ENCODE measurements at places on chromosomes 6 and 20.
A peak's percentile ranks its signal among the peaks of the same experiment; 100 is the strongest.

GRCh38 chr6:27893836-27894807 is 18.1 kb downstream of the OR2B2 start:
- DNase-seq, result peak; percentile 70

- no peak for DNase-seq
Observed at GRCh38 chr6:37557645-37558114, 58.0 kb upstream of the CCDC167 start.

DNA sequence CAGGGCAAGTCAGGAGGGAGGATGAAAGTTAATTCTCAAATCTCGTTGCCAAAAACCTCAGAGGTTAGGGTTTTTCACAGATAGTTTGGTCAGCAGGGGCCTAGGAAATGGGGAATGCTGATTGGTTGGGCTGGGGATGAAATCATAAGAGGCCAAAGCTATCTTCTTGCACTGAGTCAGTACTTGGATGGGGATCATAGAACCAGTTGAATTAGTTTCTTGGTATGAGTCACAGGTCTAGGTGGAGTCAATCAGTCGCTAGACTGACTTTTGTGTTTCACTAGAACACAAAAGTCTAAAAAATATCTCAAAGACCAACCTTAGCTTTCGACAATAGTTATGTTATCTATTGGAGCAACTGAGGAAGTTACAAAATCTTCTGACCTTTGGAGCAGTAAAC is 368.5 kb downstream of the TBC1D32 start:
- no peak for DNase-seq

- DNase-seq, result no peak
Observed at GRCh38 chr6:125577124-125577662, 172.2 kb upstream of the HEY2 start.

GRCh38 chr6:97995158-97995557 is 712.1 kb upstream of the MMS22L start:
- DNase-seq, result no peak

- DNase-seq, result no peak
Observed at GRCh38 chr20:60652046-60652445, 600.0 kb upstream of the CDH4 start.

- DNase-seq, result no peak
Observed at GRCh38 chr6:142857233-142857761, 87.7 kb downstream of the HIVEP2 start.

DNA sequence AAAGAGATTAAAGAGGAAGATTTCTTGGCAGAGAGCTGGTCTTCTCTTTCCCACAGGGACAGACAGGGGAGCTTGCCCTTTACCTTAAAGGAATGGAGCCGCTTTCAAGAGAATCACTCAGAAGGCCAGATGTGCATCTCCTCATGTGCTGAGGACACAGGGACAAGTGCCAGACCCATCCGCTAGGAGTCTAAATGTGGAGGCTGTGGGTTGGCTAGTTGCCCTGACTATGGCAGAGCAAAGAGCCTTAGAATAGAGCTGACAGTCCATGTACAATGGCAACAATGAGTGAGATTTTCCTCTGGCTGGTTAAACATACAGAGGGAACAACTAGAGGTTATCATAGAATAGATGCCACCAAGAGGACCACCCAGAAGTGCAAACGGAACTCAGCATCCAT is 7.3 kb upstream of the DOK5 start:
- DNase-seq, result no peak

DNA sequence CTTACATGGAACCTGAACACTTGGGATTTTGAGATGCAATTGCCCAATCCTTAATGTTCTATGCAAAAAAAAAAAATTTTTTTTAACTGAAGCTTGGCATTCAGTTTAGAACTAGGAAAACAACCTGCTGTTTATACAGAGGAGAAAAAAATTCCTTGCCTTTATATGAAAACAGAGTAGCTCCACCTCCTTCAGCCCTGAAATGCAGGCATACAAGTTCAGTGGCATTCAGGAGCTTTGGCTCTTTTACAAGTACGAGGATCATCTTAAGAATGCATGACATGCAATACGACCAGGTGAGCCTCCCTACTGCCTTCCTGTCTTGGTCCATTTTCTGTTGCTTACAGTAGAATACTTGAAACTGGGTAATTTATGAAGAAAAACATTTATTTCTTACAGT is 20.4 kb downstream of the PAX1 start:
- no peak for DNase-seq
